CD4-positive, alpha-beta T cell treated with Interleukin-10 for 1 hour (primary cell): ENCODE measurements at places on chromosomes 1 and 21.

- DNase-seq = peak; percentile 42
Measured at GRCh38 chr1:173205146-173206051, 1.7 kb downstream of the TNFSF4 start.

DNA sequence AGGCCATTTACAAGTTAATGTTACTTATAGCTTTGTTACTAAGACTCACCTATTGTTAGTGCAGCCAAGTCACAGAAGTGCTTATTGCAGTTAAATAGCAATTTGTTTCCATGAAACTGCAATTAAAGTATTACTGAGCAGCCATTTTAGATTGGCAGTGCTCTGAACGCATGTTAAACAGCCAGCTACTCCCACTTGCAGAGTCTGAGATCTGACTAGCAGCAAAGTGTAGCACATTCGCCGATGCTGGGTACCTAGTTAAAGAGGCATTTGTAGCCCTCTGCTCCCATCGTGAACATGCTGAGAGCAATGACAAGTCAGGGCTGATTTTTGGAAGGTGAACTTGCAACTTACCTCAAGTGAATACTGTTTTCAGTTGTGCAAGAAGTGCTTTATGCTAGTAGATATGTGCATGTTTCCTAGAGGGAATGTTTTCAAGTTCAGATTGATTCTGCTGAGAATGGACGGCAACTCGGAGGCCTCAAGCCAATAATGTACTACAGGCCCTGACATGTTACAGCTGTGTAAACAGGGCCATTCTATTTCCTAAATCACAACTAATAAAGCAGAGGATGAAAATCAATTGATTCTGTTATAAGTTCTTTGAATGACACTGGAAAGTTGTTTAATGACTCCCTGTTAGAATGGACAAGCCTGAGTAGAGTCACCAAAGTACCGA lies 19.8 kb downstream of the LMO4 start:
- no peak for DNase-seq

- no peak for DNase-seq
Measured at GRCh38 chr1:225155555-225155954, 226.1 kb downstream of the DNAH14 start.

DNA sequence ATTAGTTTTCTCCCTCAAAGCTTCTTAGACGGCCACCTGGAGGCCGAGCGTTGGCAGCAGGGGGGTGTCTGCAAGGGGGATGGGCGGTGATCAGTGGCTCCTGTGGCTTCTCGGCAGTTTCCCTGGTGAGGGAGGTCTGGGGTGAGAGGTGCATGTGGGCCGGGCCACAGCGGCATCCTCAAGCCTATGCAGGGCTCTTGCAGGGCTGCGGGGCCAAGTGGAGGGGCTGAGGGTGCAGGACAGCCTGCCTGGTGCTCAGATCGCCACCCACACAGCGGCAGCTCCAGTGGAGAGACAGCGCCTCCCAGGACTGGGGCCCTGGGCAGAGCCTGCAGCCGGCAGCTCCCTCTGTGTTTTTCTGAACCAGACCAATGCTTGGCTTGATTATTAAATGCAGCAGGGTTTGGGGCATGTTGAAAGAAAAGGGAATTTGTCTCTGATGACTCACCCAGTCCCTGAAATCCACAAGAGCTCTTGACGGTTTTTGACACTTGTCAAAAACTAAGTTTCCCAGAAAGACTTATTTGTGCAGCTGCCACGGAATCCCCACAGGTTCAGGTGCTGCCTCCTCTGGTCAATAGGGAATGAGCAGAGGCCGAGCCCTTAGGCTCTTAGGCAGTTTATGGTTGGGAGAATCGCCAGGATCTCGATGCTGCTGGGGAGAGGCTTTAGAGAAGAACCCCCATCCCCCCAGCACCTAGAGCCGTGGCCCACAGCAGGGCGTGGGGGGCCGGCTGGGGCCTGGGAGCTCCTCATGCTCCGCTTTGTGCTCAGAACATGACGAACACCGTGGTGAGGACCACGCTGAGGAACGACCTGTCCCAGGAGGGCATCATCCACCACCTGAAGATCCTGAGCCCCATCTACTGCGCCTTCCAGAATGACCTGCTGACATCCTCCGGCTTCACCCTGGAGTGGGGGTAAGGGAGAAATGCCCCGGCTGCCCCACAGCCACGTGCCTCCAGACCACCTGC lies 54.7 kb downstream of the UMODL1 start:
- DNase-seq = no peak

DNA sequence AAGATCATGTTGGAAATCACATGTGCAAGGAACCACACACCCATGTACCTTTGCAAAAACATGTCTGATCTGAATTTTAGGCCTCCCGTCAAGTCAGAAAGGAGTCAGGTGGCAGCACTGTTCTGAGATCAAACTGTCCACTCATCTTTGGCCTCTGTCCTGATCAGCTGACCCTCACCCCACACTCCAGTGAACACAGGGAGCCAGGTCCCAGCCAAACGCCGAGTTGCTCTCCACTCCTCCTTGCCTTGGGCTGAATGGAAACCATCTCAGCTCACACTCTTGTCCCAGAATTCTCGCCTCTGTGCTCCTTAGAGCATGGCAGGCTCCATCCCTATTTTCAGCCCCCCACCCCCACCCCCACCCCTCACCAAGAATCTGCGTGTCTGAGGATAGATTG lies 4.6 kb upstream of the RNF186 start:
- no peak for DNase-seq

DNA sequence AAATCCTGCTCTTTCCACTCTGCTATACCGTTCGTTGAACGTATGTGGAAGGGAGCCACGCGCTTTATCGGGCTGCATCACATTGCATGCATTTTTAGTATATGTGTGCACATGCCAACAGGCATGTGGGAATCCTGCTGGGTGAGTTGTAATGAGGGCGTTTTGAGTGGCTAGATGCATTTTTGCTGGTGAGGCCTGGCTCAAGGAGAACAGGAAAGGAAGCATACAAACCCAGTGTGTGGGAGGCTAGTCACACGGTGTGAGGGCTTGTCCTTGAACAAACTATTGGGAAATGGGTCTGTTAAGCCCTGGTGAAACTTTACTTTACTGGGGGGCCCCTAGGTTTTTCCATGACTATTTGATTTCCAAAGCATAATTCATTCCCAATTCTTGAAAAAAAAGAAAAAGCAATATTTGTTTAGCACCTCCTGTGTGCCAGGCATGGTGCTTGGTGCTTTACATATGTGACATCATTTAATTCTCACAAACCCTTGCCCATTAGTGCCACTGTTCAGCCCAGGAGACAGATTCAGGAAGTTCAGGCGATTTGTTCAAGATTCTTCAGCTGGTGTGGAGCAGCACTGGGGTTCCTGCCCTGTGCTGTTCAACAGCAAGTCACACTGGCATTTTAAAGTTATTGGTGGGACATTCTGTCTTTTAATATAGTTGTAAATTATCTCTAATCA lies 25.6 kb upstream of the JUN start:
- no peak for DNase-seq

GRCh38 chr1:96116731-96117130 lies 604.9 kb upstream of the PTBP2 start:
- no peak for DNase-seq

DNA sequence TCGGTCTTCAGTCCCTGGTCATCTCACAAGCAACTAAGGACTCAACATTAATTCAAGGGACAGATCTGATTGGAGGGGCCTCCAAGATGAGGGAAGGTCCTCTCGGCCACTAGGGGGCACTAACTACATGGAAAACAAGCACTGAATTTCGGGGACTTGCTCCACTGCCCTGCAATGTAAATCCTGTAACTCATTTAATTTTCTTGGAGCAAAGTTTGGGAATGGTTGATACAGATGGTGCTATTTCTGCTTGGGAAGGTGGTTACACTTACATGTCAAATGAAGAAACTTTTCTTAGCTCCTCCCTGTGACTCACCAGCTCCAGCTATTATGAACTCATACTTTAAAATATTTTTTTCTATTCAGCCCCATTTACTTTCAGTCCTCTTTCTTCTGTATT lies 97.4 kb upstream of the KCNJ15 start:
- peak; percentile 49 for DNase-seq

DNA sequence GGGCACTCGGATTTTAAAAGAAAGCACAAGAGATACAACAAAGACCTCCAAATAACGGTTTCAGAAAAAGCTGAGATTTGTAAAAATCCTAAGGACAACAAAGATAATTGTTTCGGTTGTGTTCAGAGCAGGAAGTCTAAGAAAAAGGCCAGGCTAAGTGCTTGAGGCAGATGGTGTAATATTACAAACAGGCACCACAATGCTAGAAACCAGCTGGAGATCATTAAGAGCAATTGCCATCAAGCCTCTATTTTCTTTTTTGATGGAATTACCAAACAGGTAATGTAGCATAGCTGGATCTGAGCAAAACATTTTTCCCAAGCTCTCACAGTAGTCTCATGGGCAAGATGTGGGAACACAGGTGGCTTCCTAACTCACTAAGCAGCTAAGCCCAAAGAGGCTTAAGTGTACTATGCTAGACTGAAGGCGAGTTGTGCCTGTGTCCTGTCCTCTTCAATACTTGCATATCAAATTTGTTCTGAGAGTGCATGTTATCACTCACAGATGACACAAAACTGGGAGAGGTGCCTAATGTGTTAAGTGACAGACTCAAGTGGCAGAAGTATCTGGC lies 161.6 kb downstream of the GLUL start:
- DNase-seq = no peak

- DNase-seq = no peak
Measured at GRCh38 chr1:188763541-188763940, 1714.1 kb downstream of the BRINP3 start.

- DNase-seq = no peak
Measured at GRCh38 chr1:20936216-20936615, 149.1 kb upstream of the HP1BP3 start.

GRCh38 chr1:155499263-155499662 lies 63.3 kb downstream of the ASH1L start:
- DNase-seq = no peak

GRCh38 chr1:32627596-32628162 lies 22.7 kb downstream of the ZBTB8OS start:
- peak; percentile 43 for DNase-seq

GRCh38 chr1:202306535-202307345 lies 35.0 kb downstream of the UBE2T start:
- no peak for DNase-seq

DNA sequence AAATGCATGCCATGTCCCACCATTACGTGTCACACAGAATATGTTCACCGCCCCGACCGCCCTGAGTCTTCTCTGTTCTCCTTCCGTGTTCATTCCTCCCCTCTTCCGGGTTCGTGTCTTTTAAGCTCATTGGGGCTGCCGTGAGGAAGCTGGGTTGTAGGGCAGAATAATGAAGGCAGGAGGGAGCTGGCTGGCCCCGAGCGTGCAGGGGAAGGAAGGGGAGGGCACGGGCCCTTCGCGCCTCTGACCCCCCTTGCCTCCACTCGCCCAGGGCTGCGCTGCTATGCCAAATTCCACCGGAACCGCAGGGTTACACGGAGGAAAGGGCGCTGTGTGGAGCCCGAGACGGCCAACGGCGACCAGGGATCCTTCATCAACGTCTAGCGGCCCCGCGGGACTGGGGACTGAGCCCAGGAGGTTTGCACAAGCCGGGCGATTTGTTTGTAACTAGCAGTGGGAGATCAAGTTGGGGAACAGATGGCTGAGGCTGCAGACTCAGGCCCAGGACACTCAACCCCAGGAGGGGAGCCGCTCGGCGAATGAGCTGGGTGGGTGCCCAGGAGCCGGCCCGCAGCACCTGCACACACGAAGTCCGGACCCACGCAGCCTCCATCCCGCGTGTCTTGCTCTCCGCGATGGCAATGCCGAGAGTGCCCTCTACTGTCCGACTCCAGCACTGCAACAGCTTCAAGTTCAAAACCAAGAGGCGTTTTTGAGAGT lies 16.5 kb upstream of the AGTRAP start:
- DNase-seq = peak; percentile 89

GRCh38 chr1:208145167-208145566 lies 99.0 kb downstream of the PLXNA2 start:
- no peak for DNase-seq

DNA sequence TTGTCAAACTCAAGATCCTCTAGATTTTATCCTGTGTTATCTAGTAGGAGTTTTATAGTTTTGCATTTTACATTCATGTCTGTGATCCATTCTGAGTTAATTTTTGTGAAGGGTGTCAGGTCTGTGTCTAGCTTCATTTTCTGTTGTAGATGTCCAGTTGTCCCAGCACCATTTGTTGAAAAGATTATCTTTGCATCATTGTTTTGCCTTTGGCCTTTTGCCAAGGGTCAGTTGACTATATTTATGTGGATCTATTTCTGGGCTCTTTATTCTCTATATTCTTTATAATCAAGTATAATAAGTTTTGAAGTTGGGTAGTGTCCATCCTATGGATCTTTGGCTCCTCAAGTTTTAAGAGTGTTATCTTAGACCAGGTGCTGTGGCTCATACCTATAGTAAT lies 21.9 kb downstream of the TRAF5 start:
- no peak for DNase-seq
